ENCODE measurements at places on chromosomes 4 and X. TPM values are rescaled to one million over a fixed set of nuclear protein-coding genes. Genes with fewer than 3 reads are reported as not detected.

KLF3 gene
- total RNA-seq = 23.0 TPM

- no peak for DNase-seq
Measured at GRCh38 chr4:40206426-40206825, 9.6 kb downstream of the RHOH start.

DNA sequence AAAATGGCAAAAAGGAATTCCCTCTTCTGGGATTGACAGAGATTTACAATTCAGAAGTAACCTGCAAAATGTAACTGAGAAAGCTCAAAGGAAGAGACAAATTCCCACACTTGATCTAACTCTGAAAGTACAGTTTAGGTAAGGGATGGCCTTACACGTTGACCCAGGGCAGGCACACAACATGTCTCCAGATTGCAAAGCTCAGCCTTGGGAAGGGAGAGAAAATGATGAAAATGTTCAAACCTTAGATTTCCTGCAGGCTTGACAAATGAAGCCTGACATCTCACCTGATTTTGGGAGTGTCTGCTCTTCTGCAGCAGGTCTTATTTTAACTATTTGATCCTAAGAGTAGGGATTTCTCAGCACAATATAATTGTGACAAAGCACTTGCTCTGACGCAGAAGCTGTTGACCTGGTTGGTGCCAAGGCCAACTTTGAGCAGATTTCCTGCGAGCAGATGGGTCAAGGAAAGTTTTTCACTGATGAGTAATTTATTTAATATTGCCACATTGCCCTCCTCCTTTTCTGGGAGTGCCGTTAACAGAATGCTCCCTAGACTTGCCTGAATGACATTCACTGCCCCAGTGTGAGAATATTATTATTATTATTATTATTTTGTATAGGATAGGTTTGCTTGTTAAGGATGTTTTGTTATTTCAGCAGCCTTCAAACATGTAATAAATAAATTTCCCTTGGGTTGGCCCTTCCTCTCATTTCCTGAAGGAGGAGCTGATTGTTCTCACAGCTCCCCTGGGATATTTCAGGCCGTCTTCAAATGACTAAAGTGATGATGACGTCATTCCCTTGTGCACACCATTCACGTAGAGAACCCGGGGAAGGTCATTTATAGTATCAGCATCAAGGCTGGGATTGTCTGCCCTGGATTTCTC lies 157.1 kb downstream of the VEGFC start:
- DNase-seq = no peak

GRCh38 chr4:112322866-112323265 lies 25.7 kb downstream of the ALPK1 start:
- no peak for DNase-seq

DCLK2 gene
- total RNA-seq = 5.2 TPM

- DNase-seq = no peak
Measured at GRCh38 chrX:56233100-56233499, 944 bp downstream of the KLF8 start.

PPP2R2C gene
- total RNA-seq = not detected

GRCh38 chr4:109816894-109817293 lies 1.3 kb downstream of the GAR1 start:
- no peak for DNase-seq

DNA sequence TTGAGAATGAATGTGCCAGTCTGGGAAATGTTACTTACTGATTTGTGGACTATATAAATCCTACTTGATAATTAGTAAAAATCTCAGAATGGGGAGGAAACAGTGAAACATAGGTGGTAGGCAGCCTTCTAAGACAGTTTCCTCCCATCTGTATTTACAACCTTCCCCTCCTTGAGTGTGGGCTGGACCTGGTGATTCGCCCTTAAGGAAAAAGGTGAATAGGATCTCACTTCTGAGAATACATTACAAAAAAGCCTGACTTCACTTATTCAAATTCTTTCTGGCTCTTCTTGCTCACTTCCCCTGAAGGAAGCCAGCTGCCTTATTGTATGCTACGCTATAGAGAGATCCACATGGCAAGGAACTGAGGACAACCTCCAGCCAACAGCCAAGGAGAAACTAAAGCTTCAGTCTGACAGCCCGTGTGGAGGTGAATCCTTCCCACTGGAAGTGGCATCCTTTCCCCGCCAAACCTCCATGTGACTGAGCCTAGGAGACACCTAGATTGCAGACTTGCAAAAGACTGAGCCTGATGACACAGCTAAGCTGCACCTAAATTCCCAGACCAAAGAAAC lies 585.0 kb downstream of the STPG2 start:
- DNase-seq = no peak

VCX2 gene
- not detected for total RNA-seq

RELL1 gene
- 69.7 TPM for total RNA-seq

GRCh38 chrX:150365051-150365989 lies 2.2 kb downstream of the MAMLD1 start:
- DNase-seq = no peak

- no peak for DNase-seq
Measured at GRCh38 chr4:111323916-111324315, 701.0 kb upstream of the PITX2 start.

ARHGEF38 gene
- total RNA-seq = 0.07 TPM

- no peak for DNase-seq
Measured at GRCh38 chrX:132677233-132677716, 188.4 kb upstream of the MBNL3 start.

KCNIP4 gene
- total RNA-seq = 0.80 TPM

DNA sequence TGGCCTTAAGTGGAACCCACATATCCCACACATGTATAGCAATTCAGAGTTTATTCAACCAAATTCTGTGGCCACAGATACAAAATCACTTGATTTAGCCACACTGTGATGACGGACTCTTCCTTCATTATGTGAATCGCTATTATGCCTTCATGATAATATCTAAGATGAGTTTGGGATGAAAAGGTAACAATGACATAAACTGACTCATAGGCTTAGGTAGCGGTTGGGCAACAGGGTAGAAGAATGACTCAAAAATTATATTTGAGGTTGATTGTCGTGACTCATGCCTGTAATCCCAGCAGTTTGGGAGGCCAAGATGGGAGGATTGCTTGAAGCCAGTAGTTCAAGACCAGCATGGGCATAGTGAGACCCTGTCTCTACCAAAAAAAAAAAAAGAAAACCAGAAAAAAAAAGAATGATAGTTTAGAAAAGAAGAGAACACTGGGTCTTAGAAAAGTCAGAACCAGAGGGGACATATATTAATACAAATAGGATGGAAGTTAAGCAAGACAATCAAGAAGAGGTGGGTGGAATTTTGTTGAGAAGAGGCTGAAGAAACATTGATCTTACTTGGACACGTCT lies 70.4 kb upstream of the USP9X start:
- DNase-seq = no peak

GRCh38 chr4:142512161-142512560 lies 333.9 kb downstream of the INPP4B start:
- DNase-seq = no peak

- DNase-seq = no peak
Measured at GRCh38 chr4:128371001-128371777, 83.6 kb upstream of the PGRMC2 start.

- peak; percentile 19 for DNase-seq
Measured at GRCh38 chr4:167100120-167100519, 134.2 kb downstream of the SPOCK3 start.

DNA sequence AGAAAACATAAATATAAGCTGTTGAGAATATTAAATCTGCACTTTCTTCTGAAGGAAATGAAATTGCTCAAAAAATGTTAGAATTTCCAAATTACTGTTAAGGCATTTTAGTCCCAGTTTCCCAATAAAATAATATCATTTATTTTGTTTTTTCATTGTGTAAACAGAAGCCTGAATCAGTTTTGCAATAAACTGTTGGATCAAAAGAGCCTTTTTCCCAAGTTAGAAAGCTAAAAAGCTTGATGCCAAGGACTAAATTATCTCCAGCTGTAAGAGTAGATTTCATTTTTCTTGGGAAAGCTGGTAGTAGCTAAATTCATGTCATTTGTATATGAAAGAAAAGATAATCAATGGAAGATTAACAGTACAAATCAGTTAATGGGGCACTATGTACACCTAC lies 95.8 kb downstream of the RNF150 start:
- DNase-seq = no peak

DNA sequence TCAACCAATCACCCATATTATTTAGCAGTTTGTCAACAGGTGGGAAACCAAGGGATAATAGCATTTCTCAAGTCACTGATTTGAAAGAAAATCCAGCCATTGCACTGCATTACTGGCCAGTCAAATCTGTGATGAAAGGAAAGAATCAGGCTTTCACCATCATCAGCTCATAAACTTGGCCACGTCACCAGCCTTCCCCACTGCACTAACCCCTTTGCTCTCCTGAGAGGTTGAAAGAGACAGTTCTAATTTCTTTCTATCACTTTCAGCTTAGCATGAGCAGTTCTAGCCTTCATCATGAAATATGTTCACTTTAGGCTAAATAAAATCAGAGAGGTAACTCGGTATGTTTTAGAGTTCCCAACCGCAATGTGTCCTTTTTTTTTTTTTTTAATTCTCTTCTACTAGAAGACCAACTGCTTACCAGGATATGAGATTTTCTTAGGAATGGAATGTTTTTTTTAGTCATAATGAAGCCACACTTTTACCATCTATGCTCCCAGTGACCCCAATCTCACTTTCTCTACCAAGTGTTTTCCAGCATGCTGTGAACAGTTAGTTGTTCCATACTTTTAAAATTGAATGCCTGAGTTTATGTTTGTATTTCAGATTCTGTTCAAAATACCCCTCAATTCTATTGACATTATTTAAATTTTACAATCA lies 55.7 kb upstream of the SLC7A11 start:
- no peak for DNase-seq

DNA sequence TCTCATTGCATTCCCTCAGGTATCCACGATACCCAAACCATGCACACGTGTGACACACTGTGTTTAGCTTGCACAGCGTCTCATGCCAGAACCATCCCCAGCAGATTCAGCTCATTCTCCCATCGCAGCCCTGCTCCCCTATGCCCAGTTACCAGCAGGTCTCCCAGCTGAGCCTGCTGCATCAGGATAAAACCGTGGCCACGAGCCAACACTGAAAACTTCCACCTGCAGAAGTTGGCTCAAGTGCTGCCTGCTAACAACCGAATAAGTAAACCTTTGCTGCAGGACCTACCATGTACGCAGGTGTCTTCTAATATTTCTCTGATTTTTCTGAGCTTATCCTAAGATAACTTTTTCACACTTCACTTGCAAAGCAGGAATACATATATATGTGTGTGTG lies 120.4 kb upstream of the STS start:
- no peak for DNase-seq

PFKFB1 gene
- not detected for total RNA-seq

DNA sequence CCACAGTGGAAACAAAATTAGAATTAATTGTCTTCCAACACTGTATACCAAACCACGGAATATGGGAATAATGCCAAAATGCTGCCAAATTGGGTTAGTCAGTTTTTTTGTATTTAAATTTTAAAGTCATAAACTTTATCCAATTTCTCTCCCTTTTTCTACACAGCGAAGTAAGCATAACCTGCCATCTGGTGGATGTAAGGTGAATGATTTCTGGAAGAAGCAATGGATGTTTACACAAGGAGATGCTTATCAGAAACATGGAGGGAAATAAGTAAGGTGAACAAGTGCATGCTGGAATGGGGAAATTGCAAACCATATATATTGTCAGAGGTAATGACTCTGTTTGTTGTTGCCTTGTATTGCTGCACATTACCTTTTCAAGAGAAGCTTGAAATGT lies 691.9 kb downstream of the TECRL start:
- no peak for DNase-seq

DNA sequence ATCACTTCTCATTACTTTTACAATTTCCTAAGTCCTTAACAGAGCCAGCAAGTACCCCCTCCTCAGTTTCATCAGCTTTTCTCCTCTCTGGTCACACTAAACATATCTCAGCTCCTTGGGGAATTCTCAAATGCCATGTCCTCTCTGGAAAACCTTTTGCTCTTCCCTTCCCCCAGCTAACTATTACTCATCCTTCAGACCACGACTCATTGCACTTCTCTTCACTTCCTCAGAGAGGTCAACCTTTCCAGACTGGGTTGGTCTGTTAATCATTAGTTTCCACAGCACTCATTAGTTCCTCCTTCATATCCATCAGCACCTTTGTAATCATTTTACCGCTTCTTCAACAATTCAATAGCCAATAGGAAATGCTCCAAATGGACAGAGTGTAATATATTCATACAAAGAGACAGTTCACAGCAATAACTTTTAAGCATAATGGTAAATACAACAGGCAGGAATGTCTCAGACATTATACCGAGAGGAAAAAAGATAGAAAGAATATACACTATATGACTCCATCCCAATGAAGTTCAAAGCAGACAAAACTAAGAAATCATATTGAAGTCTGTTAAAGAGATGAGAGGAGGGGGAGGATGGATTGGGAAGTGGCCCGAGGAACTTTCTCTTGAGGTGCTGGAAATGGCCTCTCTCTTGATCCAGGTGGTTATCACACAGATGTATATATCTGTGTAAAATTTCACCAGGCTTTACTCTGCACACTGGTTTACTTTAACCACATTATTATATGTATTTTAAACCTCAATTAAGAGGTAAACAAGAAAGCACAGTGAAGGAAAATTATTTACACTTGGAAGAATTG lies 39.6 kb downstream of the DDX60L start:
- peak; percentile 96 for DNase-seq

SNCA gene
- 2.4 TPM for total RNA-seq

GRCh38 chrX:71653344-71653743 lies 14.0 kb upstream of the LOC101059915 start:
- no peak for DNase-seq

GRCh38 chr4:123479944-123480343 lies 83.3 kb downstream of the SPRY1 start:
- DNase-seq = no peak

RHOXF1 gene
- total RNA-seq = not detected

DNA sequence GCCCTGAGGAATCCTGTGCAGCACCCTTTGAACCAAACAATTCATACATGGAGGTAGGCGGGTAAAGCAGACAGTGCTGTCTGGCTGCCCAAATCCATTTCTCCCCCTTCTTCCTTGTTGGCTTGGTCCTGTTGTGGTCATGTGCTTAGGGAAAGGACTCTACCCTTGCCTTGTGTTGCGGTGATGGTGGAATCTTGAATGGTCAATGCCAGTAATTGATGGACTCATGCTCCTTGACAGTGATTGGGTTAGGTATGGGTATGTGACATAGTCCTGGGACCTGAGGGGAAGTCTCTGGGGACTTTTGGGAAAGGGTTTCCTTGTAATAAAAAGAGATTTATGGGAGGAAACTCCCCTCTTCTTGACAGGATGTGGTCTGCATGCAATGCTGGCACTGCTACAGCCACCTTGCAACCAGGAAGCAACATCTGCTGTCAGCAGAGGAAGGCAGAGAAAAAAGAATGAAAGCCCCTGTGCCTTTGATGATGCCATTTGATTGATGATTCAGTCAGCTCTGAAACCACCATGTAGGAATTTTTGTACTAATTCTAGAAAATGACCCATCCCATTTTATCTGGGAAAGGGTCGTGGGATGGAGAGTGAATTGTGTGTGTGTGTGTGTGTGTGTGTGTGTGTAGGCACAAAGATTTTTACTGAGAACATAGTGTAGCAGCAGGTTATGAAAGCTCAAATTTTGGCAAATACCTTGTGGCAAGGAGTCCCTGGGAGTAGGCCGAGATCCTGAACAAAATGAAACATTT lies 30.0 kb upstream of the HUWE1 start:
- DNase-seq = no peak

RTL3 gene
- total RNA-seq = 0.06 TPM

PAK3 gene
- total RNA-seq = 4.5 TPM

GRCh38 chr4:70269674-70270073 lies 27.3 kb downstream of the CSN3 start:
- DNase-seq = no peak

GRCh38 chr4:139200506-139200905 lies 23.5 kb upstream of the ELF2 start:
- no peak for DNase-seq

Measured in epithelial cell of proximal tubule (primary cell).